Stimulated activated CD8-positive, alpha-beta memory T cell treated with anti-CD3 and anti-CD28 coated beads, Interleukin-2, amount 100 ng/mL, for 48 hours (primary cell): ENCODE measurements at places on chromosomes 11 and 22.

DNA sequence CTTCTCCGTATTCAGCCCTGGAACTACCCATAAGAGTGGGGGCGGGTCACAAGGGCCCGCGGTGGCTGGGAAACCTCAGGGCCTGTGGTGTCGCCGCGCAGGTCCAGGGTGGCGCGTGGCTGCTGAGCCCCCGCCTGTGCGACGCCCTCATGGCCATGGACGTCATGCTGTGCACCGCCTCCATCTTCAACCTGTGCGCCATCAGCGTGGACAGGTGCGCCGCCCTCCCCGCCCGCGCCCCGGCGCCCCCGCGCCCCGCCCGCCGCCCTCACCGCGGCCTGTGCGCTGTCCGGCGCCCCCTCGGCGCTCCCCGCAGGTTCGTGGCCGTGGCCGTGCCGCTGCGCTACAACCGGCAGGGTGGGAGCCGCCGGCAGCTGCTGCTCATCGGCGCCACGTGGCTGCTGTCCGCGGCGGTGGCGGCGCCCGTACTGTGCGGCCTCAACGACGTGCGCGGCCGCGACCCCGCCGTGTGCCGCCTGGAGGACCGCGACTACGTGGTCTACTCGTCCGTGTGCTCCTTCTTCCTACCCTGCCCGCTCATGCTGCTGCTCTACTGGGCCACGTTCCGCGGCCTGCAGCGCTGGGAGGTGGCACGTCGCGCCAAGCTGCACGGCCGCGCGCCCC is 2.4 kb downstream of the DRD4 start:
- no peak for DNase-seq

GRCh38 chr22:31800065-31800464 is 46.2 kb downstream of the DEPDC5 start:
- no peak for DNase-seq

GRCh38 chr11:27076121-27076589 is 35.5 kb downstream of the BBOX1 start:
- DNase-seq, result no peak

- no peak for DNase-seq
Measured at GRCh38 chr22:50000587-50001387, 11.8 kb downstream of the IL17REL start.

- DNase-seq, result no peak
Measured at GRCh38 chr11:2153581-2154194, 7.3 kb downstream of the INS start.

- no peak for DNase-seq
Measured at GRCh38 chr11:116396331-116396730, 376.5 kb downstream of the BUD13 start.

DNA sequence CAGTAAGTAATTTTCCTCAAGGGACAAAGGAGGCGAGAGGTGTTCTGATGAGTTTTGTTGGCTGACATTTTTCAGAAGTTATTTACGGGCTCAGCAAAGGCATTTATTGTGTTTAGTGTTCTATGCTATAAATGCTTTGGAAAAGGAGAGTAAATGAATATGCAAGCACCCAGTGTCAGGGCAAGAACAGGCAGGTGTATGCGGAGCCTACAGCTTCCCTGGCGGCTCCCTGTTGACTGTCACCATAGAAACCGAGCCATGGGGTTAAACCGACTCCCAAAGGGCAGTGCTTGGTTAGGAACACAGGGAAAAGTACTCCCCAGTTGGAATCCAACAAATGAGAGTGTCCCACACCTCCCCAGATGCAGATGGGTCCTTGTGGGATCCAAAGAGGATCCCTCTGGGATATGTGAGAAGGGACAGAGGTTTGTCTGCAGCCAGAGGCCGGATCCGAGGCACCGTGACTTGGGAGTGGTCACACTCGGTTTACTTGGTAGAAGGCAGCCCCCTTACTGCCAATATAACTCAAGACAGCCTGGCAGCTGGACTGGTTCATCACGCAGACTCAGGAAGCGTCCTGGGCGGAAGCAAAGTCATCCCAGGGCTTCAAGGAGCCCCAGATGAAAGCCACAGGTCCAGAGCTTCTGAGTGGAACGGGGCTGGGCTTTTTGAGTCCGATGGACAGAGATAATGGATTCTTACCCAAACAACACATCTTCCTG is 329.7 kb downstream of the CTTN start:
- DNase-seq, result no peak

DNA sequence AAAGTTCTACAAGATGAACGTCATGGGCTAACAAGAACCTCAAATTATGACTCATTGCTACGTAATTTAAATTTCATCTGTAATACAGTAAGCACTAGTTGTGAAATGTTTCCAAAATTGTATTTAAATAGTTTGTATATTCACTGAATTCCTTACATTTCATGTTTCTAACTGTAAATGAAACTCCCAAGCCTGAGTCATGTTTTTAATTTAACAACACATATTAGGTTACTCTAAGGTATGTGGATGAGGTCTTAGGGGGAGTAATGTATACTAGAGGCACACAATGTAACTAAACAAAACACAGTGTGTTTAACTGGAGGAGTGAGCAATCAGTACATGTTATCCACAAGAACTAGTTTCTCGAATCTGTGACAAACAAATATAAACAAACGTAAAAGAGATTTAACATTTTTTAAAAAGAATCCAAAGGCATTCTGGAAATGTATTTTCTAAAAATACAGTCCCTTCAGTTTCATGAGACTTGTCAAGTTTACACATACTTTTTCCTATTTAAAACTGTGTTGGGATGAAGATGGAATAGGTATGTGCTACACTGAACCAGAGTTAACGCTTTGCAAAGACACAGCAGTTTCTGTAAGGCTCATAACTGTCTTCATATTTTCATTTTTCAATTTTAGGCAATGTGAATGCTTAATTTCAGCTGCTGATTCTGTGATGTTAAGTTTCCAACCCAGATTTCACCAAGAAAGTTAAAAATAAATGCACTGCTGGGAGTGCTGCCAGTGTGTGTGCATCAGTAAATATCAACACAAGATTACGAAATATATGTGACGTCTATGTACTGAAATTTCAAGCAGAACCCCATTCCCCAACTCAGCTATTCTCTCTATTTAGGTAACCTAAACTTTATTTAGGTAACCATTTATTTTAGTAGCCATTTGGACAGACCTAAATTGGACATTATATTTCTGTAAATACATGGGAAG is 52.6 kb downstream of the PITPNB start:
- DNase-seq, result no peak

GRCh38 chr22:36619797-36620399 is 83.7 kb downstream of the CACNG2 start:
- no peak for DNase-seq

- no peak for DNase-seq
Measured at GRCh38 chr11:44578279-44578678, 12.8 kb downstream of the CD82 start.

DNA sequence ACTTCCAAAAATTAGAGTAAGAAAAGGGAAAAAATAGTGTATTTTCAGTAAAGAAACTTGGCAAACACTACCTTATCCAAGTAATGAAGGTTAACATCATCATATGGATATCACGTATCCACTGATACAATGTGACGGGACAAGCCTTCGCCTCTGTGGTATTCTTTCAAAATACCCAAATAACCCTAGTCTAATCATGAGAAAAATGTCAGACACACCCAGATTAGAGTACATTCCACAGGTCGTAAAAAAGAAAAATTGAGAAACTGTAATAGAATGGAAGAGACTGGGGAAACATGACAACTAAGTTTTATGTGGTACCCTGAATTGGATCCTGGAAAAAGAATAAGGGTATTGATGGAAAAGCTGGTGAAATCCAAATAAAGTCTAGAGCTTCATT is 48.9 kb downstream of the NARS2 start:
- no peak for DNase-seq

DNA sequence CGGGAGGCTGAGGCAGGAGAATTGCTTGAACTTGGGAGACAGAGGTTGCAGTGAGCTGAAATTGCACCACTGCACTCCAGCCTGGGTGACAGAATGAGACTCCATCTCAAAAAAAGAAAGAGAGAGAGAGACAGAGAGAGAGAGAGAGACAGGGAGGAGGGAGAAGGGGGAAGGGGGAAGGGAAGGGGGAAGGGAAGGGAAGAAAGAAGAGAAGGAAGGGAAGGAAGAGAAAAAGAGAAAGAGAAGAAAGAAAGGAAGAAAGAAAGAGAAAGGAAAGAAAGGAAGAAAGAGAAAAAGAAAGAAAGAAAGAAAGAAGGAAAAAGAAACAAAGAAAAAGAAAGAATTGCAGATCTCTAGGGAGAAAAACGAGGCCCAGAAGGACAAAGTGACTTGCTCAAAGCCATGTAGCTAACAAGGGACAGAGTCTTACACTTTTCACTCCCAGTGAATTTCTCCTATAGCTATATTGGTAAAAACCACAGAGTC is 73.8 kb upstream of the BIRC3 start:
- no peak for DNase-seq

GRCh38 chr22:35202376-35202775 is 54.9 kb upstream of the HMGXB4 start:
- DNase-seq, result no peak

DNA sequence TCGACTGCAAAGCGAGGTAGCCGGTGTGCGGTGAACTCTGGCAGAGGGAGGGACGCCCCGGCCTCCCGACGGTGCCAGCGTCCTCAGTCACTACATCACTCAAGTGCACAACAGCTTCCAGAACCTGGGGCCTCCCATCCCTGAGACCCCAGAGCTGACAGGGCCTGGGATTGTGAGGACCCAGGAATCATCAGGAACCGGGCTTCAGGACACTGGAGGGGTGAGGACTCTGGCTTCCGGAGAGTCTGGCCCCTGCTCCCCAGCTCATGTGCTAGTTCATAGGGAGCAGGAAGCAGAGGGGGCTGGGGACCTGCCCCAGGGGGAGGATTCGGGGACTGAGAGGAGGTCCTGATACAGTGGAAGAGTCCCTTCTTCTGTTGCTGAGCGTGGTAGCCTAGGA is 4.6 kb downstream of the ART5 start:
- no peak for DNase-seq
